ENCODE measurements at places on chromosomes 7 and 10.

DNA sequence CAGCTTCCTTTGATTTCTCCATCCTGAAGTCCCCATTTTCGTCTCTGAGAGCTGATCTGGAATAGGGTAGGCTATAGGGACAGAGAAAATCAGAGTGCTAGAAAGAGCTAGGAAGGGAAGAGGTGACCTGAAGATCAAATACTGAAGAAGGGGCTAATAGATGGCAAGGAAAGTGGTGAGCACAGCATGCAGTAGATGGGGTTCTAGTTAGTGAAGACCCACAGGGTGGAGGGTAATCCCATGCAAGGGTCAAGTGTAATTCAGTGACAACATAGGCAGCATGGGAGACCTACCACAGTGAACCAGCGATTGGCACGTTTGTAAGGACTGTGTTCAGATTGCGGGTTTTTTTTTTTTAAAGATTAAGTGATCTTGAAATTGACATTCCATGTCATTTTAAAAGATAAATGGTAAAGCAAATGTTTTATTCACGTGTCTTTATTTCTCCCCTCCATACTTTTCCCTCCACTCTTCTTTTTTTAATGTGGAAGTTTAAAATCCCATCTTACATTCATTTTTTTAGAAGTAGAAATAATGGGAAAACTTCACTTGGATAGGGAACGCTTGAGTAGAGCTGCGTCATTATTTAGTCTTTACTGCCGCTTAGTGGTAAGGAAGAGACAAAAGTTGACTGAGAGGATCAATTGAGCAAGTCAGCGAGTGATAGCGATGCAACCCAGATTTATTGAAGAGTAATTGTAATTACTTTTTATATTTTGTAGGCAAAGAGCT lies 21.0 kb upstream of the ABI1 start:
- no peak for DNase-seq

GRCh38 chr7:17255926-17256325 lies 42.5 kb upstream of the AHR start:
- no peak for DNase-seq

DNA sequence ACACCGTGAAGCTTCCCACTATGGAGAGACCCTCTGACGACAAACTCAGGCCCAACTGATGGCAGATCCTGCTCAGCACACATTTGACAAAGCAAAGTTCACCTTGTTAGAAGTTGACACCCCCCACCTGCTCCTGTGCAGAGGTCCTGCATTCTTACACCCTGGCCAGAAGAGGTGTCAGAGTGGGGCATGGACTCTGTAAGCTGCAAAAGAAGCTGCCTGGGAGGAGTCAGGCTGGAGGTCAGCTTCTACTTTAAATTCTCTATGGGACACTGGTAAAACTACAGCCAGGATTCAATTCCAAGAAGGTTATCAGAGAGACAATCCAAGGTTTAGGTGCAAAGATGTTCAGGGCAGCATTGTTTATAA lies 20.0 kb upstream of the TNS3 start:
- no peak for DNase-seq

DNA sequence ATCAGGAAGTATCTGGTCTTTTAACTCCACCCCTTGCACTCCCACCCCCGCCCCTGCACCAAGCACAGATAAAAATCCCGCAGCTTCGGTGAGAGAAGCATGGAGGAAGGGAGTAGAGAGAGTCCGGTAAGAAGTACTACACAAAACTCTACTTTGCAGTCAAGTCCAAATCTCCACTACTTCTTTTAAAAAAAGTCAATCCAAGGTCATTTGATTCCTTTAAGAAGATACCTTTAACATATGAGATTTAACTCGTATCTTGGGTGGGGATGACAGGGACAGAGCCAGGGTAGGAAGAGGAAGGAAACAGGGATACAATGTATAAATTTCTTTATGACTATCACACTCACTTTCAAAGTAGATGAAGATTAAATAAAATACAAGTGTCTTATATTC lies 132.1 kb downstream of the NRBF2 start:
- no peak for DNase-seq

GRCh38 chr7:156527458-156527890 lies 113.1 kb upstream of the RNF32 start:
- DNase-seq, result no peak

GRCh38 chr10:69910561-69910960 lies 108.9 kb downstream of the COL13A1 start:
- DNase-seq, result no peak

GRCh38 chr7:99451936-99452335 lies 13.2 kb downstream of the CPSF4 start:
- DNase-seq, result no peak

GRCh38 chr7:67518580-67518979 lies 521.9 kb downstream of the TYW1 start:
- no peak for DNase-seq

DNA sequence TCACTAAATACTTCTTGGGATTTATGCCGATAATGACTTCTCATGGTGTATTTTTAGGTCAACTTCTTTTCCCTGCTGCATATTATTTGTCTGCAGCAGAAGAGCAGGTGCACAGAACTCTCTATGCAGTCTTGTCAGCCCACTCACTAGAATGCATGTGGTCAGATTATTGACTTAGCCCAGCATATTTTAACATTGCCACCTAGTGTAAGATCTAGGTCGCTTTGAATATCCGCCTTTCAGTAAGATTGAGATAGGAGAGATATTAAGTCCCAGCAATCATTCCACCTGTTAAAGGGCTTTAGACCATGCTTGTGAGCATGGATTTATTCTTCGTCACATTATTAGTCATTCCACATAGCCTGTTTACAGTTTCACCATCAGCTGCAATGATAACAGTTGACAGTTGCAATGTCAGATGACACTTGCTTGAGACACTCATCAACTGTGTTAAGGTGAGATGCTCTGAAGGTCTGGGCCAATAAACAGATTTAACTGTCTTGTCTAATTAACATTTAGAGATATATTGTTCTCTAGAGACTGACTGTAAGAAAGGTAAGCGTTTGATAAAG lies 491.7 kb downstream of the ARL4A start:
- DNase-seq, result no peak

- no peak for DNase-seq
Observed at GRCh38 chr10:110034596-110034995, 26.8 kb downstream of the ADD3 start.

DNA sequence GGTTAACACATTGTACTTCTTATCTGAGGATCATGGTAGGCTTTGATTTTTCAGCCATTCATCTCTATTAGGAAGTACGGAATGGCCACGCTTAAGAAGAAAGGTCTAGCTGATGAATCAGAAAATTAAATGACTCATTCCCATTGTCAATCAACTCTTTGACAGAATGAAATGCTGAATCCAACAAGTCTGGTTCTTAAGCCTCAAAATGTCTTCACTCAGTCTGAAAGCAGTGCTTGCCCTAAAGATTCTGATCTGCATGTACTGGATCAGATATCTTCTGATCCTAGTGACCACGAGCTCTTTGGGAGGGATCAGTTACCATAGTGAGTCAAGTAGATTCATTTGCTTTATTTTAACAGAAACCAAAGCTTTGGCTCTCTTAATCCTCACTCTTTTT lies 5.7 kb upstream of the CELF2 start:
- no peak for DNase-seq

- no peak for DNase-seq
Observed at GRCh38 chr10:23611308-23612029, 172.6 kb downstream of the OTUD1 start.

DNA sequence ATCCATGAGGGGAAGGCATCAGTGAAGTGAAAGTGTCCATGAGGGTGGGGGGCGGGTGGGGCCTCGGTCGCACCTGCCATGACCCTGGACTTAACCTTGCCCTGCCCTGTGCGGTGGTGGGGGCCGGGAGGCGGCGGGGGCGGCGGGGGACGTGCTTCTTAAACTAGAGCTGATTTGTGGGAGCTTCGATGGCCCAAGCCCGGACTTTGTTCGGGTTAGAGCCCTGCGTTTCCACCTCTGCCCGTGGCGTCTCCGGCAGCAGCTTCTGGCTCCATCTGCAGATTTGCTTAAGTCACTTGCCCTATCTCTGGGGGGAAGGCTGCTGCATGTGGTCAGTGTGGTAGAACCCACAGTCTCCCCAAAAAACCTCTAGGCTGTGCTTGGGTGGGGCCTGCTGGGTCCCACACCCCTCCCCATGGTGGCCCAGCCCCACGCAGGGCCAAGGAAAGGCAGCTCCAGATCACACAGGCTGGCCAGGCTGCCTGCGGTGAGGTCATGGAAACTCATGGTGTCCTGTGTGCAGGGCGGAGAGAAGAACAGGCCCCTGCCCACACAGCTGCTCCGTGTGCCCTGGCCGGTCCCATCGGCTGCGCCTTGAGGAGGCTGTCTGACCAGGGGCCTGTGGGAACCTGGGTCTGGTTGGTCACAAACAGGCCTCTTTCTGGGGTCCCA lies 93.2 kb downstream of the INPP5A start:
- no peak for DNase-seq

- DNase-seq, result no peak
Observed at GRCh38 chr7:154769001-154769400, 233.9 kb downstream of the PAXIP1 start.

DNA sequence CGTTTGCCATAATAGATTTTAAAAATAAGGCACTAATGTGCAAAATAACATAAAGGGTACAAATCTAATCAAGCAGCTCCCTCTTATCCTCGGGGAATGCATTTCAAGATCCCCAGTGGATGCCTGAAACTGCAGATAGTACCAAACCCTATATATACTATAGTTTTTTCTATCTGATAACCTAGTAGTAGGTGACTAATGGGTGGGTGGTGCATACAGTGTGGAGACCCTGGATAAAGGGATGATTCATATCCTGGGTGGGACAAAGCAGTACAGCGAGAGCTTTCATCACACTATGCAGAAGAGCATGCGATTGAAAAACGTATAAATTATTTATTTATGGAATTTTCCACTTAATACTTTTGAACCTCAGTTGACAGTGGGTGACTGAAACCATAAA lies 464.5 kb downstream of the GRID1 start:
- DNase-seq, result no peak

DNA sequence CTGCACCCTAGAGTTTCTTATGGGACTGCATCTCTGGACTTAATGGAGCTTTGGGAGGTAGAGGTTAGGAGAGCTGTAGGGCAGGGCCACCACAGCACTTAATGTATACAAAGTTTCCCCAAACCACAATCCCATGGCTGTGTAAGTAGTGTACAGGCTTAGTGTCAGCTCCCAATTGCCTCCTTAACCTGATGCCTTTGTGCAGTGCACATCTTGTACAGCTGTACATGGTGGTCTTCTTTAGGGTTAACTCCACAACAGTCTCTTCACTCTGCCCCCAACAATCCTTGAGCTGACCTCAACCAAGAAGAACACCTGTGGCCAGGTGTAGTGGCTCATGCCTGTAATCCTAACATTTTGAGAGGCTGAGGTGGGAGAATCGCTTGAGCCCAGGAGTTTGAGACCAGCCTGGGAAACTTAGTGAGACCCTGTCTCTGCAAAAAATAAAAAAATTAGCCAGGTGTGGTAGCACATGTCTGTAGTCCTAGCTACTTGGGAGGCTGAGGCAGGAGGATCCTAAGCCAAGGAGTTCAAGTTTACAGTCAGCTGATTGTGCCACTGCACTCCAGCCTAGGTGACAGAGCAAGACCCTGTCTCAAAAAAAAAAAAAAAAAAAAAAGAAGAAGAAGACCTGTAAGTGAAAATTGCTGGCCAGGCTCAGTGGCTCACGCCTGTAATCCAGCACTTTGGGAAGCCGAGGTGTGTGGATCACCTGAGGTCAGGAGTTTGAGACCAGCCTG lies 6.8 kb downstream of the PLAU start:
- no peak for DNase-seq

All from stimulated activated CD4-positive, alpha-beta T cell treated with anti-CD3 and anti-CD28 coated beads, TNF-alpha, amount 100 ng/mL, for 4 hours (primary cell).